Stimulated activated CD4-positive, alpha-beta T cell treated with anti-CD3 and anti-CD28 coated beads, TNF-alpha, amount 100 ng/mL, for 1 hour (primary cell): ENCODE measurements at places on chromosomes 1 and 21.

GRCh38 chr1:2837823-2838222 is 36.3 kb upstream of the TTC34 start:
- DNase-seq, result no peak

DNA sequence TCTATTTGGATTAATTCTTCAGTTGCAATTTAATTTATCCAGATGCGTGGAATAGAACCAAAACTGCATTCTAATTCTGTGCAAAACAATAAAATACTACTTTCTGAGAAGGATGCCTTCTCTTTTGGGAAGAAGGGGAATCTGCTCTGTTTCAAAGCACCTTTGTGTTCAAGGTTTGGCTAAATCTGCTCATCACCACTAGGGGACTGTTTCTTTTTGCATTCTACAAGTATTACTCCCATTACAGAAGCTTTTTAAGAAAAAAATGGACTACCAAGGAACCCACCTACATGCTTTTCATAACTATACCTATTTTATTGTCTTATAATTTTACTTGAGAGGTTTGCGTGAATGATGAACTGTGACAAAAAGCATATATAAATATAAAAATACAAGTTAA is 18.2 kb downstream of the MRPS6 start:
- DNase-seq, result no peak

DNA sequence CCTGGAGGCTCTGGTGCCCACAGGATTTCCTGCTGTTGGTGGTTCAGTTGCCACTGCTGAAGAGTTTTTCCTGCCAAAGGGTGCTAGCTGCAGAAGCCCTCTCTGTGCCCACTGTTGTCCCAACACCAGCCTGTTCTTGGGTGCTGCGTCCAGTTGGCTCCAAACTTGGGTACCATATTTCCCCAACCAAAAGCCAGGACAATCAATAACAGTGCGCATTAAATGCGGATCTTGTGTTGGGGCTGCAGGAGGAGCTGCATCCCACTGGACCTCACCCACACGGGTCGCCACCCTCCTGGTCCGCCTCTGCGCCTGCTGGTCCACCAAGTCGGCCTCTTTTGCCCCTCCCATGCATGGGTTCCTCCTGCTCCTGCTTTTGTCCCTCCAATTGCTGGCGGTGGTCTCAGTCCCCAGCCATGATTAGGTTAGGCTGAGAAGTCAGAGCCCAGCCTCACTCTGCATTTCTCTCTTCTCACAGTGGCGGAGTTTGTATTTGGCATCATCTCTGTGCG is 9.8 kb downstream of the ABCG1 start:
- DNase-seq, result no peak

DNA sequence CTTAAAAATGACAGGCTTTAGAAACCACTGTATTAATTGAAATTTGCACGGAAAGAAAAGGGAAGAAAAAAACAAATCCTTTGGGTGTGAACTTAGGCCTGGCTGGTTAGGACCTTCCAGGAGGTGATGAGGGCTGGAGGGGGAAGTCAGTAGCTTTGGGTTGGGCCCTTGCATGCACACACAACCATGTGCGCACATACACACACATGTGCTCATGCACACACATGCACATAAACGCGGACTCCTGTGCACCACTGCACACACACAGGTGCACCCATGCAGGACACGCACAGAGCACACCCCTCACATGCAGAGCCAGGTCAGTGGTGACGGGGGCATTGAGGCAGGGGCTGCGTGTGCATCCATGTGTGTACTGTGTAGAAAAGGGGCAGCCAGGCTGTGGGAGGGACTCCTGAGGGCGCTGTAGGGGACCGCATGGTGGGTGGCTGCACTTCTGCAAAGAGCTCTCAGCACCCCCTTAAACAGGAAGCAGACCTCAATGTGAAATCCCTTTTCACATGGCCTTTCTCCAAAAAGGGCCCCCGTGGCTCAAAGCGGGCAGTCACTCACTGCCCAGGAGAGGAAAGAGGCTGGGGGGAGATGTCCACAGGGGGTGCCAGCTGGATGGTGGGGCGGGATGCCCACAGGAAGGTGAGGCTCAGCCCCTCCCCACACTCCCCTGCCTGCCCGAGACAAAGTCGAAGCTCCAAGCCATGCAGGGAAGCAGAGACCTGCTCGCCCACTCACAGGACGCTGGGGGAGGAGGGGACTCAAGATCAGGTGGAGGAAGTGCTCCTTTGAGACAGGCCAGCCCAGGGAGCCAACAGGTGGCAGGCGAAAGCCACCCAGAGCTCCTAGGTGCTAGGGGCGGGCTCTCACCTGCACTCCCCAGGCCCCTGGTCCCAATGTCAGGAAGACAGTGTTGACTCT is 95.2 kb downstream of the ITPKB start:
- DNase-seq, result no peak

DNA sequence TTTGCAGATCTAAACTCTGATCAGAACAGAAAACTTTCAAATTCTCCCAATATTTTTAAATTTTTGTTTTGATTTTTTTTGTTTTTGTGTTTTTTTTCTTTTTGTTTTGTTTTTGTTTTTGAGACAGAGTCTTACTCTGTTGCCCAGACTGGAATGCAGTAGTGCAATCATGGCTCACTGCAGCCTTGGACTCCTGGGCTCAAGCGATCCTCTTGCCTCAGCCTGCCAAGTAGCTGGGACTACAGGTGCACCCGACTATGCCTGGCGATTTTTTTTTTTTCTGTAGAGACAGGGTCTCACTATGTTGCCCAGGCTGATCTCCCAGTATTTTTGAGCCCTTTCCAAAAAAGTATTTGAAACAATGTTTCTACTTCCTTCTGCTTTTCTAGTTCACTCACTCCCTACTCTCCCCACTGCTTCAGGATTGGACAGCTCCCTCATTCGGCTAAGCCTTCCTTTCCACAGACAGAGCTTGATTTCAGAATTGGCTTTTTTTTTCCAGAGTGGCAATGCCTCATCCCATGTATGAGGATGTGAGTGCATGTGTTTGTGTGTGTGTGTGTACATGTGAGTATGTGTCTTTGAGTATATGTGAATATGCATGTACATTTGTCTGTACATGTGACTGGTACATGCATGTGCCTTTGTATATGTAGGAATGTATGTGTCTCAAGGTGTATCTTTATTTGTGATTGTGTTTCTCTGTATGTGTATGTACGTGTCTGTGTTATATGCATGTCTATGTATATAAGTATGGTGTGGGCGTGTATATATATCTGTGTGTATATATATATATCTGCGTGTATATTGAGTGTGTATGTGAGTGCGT is 11.9 kb downstream of the LHX4 start:
- DNase-seq, result no peak
